Activated naive CD8-positive, alpha-beta T cell treated with anti-CD3 and anti-CD28 coated beads, Interleukin-2, amount 50 U/mL, for 24 hours (primary cell): ENCODE measurements at places on chromosomes 13 and 19.
A peak's percentile ranks its signal among the peaks of the same experiment; 100 is the strongest.

DNA sequence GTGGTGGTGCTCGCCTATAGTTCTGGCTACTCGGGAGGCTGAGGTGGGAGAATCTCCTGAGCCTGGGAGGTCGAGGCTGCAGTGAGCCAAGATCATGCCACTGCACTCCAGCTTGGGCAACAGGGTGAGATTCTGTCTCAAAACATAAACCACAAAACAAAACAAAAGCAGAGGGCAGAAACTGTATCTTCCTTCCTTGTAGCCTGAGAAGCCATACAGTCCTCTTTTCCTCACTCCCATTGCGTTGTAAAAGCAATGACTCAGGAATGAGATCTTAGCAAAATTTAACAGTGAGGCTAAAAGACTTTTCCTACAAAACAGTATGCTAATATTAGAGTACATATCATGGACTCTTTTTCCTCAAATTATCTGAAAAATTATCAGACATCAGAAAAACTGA is 130.9 kb downstream of the SHISA2 start:
- H3K4me3 ChIP-seq: no peak overlapping the region
- no peaks in the 10 kb centered on the region for H3K27me3 ChIP-seq
- no peaks in the 10 kb centered on the region for H3K36me3 ChIP-seq
- peaks cover 6% of the 10 kb centered on the region for H3K4me1 ChIP-seq
- H3K27ac ChIP-seq: no peak overlapping the region
- DNase-seq: no peak

DNA sequence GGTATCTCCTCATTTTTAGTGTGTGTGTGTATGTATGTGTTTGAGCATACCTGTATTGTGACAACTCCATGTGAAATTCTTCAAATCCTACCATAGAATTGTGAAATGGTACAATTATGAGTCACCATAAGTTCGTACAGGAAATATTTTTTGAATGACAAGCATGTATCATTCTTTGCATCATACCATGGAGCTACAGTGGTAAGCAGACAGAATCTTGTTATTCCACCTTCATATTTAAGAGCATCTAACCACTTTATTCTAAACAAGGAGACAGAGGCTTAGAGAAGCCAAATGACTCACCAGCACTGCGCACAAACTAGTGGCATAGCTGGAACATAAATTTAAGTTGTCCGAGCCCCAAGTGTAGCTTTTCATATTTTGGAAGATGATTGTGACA is 4.5 kb upstream of the EPSTI1 start:
- peaks cover 48% of the 10 kb centered on the region for H3K4me1 ChIP-seq
- no peak overlapping the region for H3K4me3 ChIP-seq
- no peak for DNase-seq

DNA sequence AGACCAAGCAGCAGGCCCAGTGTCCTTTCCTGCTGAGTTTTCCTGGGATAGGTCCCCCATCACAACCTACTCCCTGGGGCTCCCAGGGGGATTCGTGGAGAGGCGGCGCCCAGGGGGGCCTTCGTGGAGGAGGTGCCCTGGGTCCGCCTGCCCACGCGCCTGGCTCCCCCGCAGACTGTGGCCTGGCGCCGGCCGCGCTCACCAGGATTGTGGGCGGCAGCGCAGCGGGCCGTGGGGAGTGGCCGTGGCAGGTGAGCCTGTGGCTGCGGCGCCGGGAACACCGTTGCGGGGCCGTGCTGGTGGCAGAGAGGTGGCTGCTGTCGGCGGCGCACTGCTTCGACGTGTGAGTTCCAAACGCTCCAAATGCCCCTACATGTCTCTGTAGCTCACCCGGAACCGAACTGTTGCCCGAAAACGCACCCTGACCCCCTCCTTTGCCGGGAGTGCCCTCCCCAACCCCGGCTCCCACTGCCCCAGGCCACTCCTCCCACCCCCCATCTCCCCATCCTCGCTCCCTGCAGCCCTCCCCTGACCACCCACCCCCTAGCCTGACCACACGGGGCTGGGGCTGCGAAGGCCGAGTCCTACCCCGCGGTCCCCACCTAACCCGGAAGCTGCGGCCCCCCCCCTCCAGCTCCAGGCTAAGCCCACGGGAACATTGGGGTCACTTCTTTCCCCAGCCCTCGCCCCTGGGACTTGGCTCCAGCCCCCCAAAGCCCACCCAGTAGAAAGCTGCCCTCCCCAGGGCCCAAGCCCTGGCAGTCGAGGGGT is 3.3 kb downstream of the TIMM13 start:
- peaks cover 13% of the 10 kb centered on the region for H3K36me3 ChIP-seq
- H3K27ac ChIP-seq: no peak overlapping the region
- H3K27me3 ChIP-seq: peaks cover 3% of the 10 kb centered on the region
- peaks cover 12% of the 10 kb centered on the region for H3K4me1 ChIP-seq
- no peak for DNase-seq
- H3K4me3 ChIP-seq: no peak overlapping the region

GRCh38 chr19:44848036-44848811 is 2.1 kb downstream of the NECTIN2 start:
- no peak overlapping the region for H3K27ac ChIP-seq
- no peak overlapping the region for H3K4me3 ChIP-seq
- H3K36me3 ChIP-seq: no peaks in the 10 kb centered on the region
- peaks cover 23% of the 10 kb centered on the region for H3K4me1 ChIP-seq

GRCh38 chr19:19600793-19601330 is 17.6 kb downstream of the PBX4 start:
- no peaks in the 10 kb centered on the region for H3K27me3 ChIP-seq
- no peak for DNase-seq
- H3K36me3 ChIP-seq: peaks cover 8% of the 10 kb centered on the region
- peaks cover 74% of the 10 kb centered on the region for H3K4me1 ChIP-seq

- H3K27ac ChIP-seq: no peak overlapping the region
- no peaks in the 10 kb centered on the region for H3K27me3 ChIP-seq
- no peak for DNase-seq
- no peak overlapping the region for H3K4me3 ChIP-seq
Observed at GRCh38 chr19:36577271-36577996, 4.3 kb upstream of the ZNF529 start.

DNA sequence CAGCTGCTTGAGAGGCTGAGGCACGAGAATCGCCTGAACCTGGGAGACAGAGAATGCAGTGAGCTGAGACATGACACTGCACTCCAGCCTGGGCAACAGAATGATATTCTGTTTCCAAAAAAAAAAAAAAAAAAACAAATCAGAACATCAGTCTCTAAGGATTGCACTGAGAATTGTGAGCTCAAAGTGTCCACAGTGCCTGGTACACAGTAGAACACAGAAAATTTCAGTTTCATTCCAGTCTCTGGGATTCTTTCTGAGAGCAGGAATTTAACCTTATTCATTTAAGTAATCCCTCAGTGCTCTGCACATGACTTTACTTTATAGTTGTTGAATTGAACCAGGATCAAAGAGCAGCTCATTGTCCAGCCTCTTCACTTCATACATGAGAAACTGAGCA is 25.9 kb upstream of the GATAD2A start:
- no peaks in the 10 kb centered on the region for H3K27me3 ChIP-seq
- no peak overlapping the region for H3K4me3 ChIP-seq
- no peak overlapping the region for H3K27ac ChIP-seq
- H3K36me3 ChIP-seq: no peaks in the 10 kb centered on the region
- DNase-seq: no peak

- no peak overlapping the region for H3K4me3 ChIP-seq
- no peaks in the 10 kb centered on the region for H3K36me3 ChIP-seq
- no peak overlapping the region for H3K27ac ChIP-seq
- peaks cover 1% of the 10 kb centered on the region for H3K27me3 ChIP-seq
- no peak for DNase-seq
- H3K4me1 ChIP-seq: no peaks in the 10 kb centered on the region
Observed at GRCh38 chr13:43529796-43530195, 257.0 kb downstream of the ENOX1 start.

DNA sequence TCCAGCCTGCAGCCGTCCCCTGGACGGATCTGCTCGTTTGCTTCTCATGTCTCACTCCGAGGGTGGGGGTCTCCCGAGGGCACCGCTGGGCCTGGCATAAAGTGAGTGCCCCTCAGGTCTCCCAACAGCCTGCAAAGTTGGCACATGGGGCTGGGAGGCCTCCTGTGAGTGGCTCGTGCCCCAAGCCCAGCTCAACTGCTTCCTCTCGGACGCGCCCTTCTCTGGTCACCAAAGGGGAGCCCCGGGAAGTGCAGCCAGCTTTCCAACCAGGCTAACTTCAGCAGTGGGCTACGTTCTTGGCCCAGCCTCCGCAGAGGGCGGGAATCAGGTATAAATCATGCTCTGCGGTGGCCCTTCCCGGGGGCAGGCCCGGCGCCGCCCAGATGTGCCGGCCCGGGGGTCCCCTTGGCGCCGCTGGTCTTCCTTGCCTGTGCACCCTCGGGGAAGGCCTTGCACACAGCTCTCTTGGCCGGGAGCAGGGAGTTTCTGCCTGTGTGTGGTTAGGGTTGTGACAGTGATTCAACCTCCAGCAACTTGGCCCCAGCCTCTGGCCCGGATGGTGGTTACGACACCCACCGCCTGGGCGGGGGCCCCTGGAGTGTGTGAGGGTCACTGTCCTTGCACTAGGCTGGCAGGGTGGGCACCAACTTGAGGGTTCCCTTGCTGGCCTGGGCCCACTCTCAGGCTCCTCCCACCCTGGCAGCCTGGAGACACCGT is 20.7 kb downstream of the CEBPG start:
- no peak overlapping the region for H3K27ac ChIP-seq

DNA sequence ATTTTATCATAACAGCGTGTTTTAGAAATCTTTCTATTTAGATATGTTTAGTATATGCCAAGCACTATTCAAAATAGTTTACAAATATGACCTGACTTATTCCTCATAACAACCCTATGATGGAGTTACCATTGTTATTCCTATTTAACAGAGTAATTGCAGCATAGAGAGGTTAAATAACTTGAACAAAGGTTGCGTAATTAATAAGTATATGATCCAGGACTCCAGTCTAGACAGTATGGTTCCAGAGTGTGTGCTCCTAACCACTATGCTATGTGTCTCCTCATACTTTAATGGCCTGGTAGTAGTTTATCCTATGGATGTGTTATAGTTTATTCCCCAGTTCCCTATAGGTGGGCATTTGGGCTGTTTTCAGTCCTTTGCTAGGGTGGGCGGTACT is 145.3 kb downstream of the PAN3 start:
- peaks cover 7% of the 10 kb centered on the region for H3K4me1 ChIP-seq
- DNase-seq: no peak
- H3K36me3 ChIP-seq: peaks cover 48% of the 10 kb centered on the region
- H3K27ac ChIP-seq: no peak overlapping the region
- H3K4me3 ChIP-seq: no peak overlapping the region

DNA sequence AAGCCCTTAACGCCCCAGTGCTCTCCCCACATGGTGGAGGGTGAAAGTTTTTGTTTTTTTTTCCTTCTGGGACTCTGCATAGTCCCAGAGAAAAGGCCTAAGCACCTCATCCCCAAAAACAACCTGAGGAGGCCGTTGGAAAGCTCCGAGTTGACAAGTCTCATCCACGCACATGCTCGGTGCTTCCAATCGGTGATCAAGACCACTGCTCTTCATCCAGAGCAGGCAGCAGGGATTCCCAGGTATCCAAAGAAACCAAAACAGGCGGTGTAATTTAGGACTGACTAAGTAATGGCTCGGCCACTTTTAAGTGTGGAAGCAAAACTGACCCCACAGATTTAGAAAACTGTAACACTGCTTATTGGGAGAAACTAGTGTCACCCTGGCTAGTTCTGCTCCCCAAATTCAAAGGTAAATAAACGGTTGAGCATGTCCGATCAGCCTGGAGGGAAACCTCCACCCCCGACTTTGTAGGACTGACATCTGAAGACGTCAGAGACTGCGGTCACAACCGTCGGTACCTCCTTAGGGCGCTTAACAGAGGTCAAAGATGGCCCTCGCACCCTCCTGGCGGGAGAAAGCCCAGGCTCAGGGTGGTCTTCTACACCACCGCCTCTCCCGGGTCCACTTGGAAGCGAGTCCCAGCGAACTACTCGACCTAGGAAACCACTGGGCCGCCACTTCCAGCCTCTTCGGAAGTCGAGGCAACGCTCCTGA is 997 bp upstream of the ZNF446 start:
- H3K36me3 ChIP-seq: peaks cover 11% of the 10 kb centered on the region
- H3K27me3 ChIP-seq: no peaks in the 10 kb centered on the region
- peak overlapping the region; percentile 98 for H3K27ac ChIP-seq
- no peak for DNase-seq
- H3K4me1 ChIP-seq: peaks cover 30% of the 10 kb centered on the region

DNA sequence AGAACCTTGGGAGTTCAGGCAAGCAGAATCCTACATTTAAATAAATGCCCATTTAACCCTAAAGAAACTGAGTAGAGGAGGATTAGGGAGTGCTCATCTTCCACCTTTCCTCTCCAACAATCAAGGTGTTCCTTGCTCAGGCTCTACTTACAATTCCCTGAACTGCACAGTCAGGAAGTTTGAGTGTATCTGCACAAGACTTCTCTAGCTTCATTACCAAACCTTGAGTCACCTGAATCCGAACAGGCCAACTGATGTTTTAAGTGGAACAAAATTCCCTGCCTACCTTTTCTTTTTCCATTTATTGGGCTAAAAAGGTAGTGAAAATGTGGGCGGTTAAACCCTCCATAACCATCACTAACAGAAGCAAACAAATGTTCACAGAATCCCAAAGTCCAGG is 78.3 kb downstream of the FOXO1 start:
- peaks cover 18% of the 10 kb centered on the region for H3K36me3 ChIP-seq
- H3K4me3 ChIP-seq: no peak overlapping the region
- H3K27me3 ChIP-seq: no peaks in the 10 kb centered on the region
- peaks cover 95% of the 10 kb centered on the region for H3K4me1 ChIP-seq
- no peak for DNase-seq

DNA sequence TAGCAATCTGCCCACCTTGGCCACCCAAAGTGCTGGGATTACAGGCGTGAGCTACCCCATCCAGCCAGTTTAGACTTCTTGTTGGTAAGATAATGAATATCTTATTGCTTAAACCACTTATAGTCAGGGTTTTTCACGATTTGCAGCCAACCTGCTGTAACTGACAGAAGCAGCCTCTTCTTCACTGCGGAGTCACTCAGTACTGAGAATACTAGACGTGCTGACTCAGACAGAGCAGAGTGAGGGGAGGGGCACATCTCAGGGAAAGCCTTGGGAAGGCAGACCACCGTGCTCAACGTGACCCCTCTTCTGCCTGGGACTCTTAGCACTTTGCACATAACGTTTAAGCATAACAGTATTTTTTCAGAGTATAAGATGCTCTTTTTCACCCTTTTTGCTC is 74.3 kb upstream of the ARHGEF7 start:
- H3K27me3 ChIP-seq: peaks cover 12% of the 10 kb centered on the region
- no peak overlapping the region for H3K4me3 ChIP-seq
- peaks cover 3% of the 10 kb centered on the region for H3K4me1 ChIP-seq
- H3K36me3 ChIP-seq: no peaks in the 10 kb centered on the region

- no peaks in the 10 kb centered on the region for H3K36me3 ChIP-seq
- peaks cover 13% of the 10 kb centered on the region for H3K27me3 ChIP-seq
- DNase-seq: no peak
- peaks cover 63% of the 10 kb centered on the region for H3K4me1 ChIP-seq
- H3K4me3 ChIP-seq: no peak overlapping the region
- H3K27ac ChIP-seq: no peak overlapping the region
Observed at GRCh38 chr13:50224534-50224933, 209.3 kb downstream of the KCNRG start.
